Bronchial epithelial cell (primary cell): ENCODE measurements at places on chromosomes 2 and 18. TPM values are rescaled to one million over a fixed set of nuclear protein-coding genes. Genes with fewer than 3 reads are reported as not detected.

The DHRS9 gene
- 5.8 and 19.1 TPM in 2 replicates for total RNA-seq

The CFAP65 gene
- not detected in 2 replicates for total RNA-seq

The TEX44 gene
- total RNA-seq, result not detected in 2 replicates

The TWIST2 gene
- 4.6 and 7.4 TPM in 2 replicates for total RNA-seq

The UGT1A3 gene
- 2.7 TPM in 1 of 2 replicates, not detected in the other for total RNA-seq

The SERPINB13 gene
- total RNA-seq, result 8.2 and 48.0 TPM in 2 replicates

The TP53I3 gene
- total RNA-seq, result 34.5 and 65.0 TPM in 2 replicates

The ADAM17 gene
- 91.1 and 123 TPM in 2 replicates for total RNA-seq

The AGPS gene
- total RNA-seq, result 34.8 and 35.5 TPM in 2 replicates

The CFAP221 gene
- 0.26 TPM in 1 of 2 replicates, not detected in the other for total RNA-seq

The ALMS1 gene
- total RNA-seq, result 7.4 and 7.9 TPM in 2 replicates

The NMUR1 gene
- not detected in 2 replicates for total RNA-seq

The STAT4 gene
- total RNA-seq, result 7.1 and 12.3 TPM in 2 replicates

The ALPI gene
- not detected in 2 replicates for total RNA-seq

The FAM228A gene
- total RNA-seq, result 0.13 TPM in 1 of 2 replicates, not detected in the other

The ABCG5 gene
- total RNA-seq, result not detected in 2 replicates

The FHOD3 gene
- total RNA-seq, result 8.8 and 15.8 TPM in 2 replicates

The ALLC gene
- not detected in 2 replicates for total RNA-seq

The RIOK3 gene
- 144 TPM in 2 replicates for total RNA-seq

The MTA3 gene
- 18.2 and 30.2 TPM in 2 replicates for total RNA-seq

The SMYD1 gene
- not detected in 2 replicates for total RNA-seq

The CDH19 gene
- total RNA-seq, result under 0.01 and 0.26 TPM in 2 replicates

The NEU2 gene
- total RNA-seq, result not detected in 2 replicates

The BCS1L gene
- total RNA-seq, result 47.6 and 61.3 TPM in 2 replicates

The TBR1 gene
- under 0.01 TPM in 2 replicates for total RNA-seq

The ADGRF3 gene
- total RNA-seq, result not detected in 2 replicates

The CCDC141 gene
- total RNA-seq, result not detected in 2 replicates

The HSPD1 gene
- 391 and 438 TPM in 2 replicates for total RNA-seq

The GALNT13 gene
- 0.26 and 1.3 TPM in 2 replicates for total RNA-seq

The KCMF1 gene
- 174 and 180 TPM in 2 replicates for total RNA-seq

The CRACDL gene
- 0.26 and 1.4 TPM in 2 replicates for total RNA-seq

The SP9 gene
- total RNA-seq, result not detected in 2 replicates

The VAMP5 gene
- 4.5 and 5.5 TPM in 2 replicates for total RNA-seq

The HOXD12 gene
- total RNA-seq, result not detected in 2 replicates

The ADAM23 gene
- under 0.01 and 0.13 TPM in 2 replicates for total RNA-seq

The REG3G gene
- total RNA-seq, result not detected in 2 replicates

The SNED1 gene
- total RNA-seq, result 0.26 and 0.38 TPM in 2 replicates

The SERPINB3 gene
- total RNA-seq, result 22.4 and 165 TPM in 2 replicates

The GALNT14 gene
- total RNA-seq, result 9.2 and 12.4 TPM in 2 replicates

The PTPRM gene
- 42.1 and 76.3 TPM in 2 replicates for total RNA-seq

The PCBP1 gene
- total RNA-seq, result 17.1 and 17.5 TPM in 2 replicates

The SIX3 gene
- total RNA-seq, result not detected in 2 replicates

The LIMS3 gene
- total RNA-seq, result 1.3 TPM in 1 of 2 replicates, not detected in the other
